ENCODE measurements at places on chromosomes 4 and X.

DNA sequence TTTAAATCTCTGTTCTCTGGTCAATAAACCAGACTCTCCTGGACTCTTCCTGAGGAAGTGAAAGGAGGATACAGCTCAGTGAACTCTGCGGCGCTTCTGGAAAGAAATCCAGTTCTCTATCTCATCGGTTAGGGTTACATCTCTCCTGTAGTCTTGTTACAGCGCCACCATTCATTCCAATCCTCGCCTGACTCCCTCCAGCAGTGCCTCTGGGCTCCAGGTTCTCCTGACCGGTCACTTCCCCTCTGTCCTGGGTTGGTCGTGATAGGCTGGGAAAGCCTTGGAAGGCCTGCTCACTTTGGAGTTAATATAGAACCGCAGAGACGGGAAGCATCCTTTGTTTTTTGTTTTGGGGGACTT, 97.0 kb upstream of the STOX2 start:
- DNase-seq = no peak

GRCh38 chrX:85004255-85004654, 578 bp downstream of the APOOL start:
- no peak for DNase-seq

- DNase-seq = no peak
These were observed 983.4 kb upstream of the ADGRL3 start for GRCh38 chr4:60216752-60217151.

DNA sequence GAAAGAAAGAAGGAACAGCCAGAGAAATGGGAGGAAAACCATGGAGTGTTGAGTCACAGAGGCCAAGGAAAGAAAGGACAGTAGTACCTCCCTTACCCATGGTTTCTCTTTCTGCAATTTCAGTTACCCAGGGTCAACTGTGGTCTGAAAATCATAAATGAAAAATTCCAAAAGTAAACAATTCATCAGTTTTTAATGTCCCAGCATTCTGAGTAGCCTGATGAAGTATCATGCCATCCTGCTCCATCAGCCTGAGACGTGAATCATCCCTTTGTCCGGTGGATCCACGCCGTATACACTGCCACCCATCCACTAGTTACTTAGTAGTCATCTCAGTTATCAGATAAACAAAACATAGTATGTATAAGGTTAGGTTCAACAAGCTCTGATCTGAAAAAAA, 114.2 kb downstream of the COMMD8 start:
- no peak for DNase-seq

GRCh38 chr4:36914106-36914505, 330.4 kb upstream of the NWD2 start:
- DNase-seq = no peak

DNA sequence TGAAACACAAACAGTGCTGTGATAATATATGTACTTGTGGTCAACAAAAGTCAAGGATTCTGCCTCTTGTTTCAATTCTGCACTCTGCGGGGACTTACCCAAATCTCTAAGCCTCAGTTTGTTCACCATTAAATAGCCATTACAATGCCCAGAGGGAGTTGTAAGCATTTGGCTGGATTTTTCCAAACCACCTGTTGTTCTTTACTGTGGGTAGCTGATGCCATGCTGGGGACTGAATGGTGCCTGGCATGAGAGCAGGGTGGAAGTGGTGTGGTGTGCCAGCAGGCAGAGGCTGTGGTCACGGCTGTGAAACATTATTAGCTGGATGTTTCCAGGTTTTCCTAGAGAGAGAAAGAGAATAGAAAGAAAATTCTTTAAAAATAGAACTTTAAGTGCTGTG, 60.7 kb upstream of the PAK3 start:
- DNase-seq = no peak

DNA sequence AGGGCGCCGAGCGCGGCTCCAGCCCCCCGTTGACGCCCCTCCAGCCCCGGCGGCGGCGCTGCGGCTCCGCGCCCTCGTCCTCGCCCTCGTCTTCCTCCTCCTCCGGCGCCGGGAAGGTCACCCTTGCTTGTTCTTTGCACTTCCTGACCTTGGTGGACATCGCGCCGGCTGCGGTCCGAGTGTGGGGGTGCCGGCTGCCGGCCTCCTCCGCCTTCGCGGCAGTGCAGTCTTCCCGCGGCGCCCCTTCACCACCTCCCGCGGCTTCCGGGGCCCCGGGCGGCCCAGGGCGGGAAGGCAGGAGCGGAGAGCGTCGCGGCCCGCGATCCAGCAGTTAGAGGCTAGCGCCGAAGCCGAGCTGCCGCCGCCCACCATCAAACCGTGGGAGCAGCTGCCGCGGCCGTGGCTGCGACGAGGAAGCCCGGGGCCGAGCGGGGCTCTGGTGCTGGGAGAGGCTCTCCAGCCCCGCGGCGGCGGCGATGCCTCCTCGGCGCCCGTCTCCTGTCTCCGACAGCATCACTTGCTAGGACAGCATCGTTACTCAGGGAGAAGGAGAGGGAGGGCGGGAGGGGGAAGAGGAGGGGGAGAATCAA, at the start of gene TRPC3:
TSS of gene TRPC3 (minus strand) at position 540 of the 590 bp plus-strand sequence. CDS start at position 160, 380 bp downstream.
- DNase-seq = no peak

DNA sequence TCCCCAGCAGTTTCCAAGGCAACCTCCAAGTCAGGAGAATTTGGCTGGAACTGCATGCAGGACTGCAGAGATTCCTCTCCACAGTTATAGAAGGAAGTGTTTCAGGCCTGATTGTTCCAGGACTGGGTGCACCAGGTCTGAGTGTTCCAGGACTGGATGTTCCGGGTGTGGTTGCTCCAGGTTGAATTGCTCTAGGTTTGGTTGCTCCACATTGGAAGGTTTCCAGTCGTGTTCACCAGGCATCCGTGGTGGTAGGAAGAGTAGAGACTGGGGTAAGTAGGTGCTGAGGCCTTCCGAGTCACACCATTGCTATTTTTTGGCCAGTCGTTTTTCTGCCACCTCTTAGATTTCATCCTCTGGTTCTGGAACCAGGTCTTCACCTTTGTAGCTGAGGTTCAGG, 105.4 kb downstream of the MSN start:
- no peak for DNase-seq

GRCh38 chrX:150569155-150569477, 695 bp downstream of the MTM1 start:
- DNase-seq = no peak

GRCh38 chr4:15339737-15340136, 88.1 kb upstream of the C1QTNF7 start:
- DNase-seq = no peak

DNA sequence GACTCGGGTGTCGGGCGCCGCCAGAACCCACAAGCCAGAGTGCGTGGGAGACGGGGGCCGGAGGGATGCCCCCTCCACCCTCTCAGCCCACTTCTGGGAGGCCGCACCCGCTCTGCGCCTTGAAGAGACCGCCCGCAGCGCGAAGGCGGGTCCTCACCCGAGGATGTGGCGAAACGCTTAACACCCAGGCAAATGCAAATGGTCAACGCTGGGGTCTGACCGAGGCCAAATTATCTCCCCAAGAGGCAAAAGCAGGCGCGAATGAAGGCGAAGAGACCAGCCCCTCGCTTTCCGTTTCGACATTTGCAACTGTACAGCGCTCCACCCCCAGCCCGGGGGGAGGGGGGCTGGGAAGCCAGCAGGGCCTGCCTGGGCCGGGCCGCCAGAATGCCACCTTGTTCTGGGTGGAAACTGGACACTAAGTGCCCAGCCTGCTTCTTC, 137.7 kb upstream of the ZIC3 start:
- DNase-seq = no peak

All from stimulated activated CD8-positive, alpha-beta memory T cell treated with anti-CD3 and anti-CD28 coated beads, Interleukin-7, amount 100 ng/mL, for 4 hours (primary cell).